Stimulated activated CD8-positive, alpha-beta memory T cell treated with anti-CD3 and anti-CD28 coated beads, Interleukin-15, amount 100 ng/mL, for 4 hours (primary cell): ENCODE measurements at places on chromosomes 7 and 10.

GRCh38 chr7:20735346-20736065 lies 51.2 kb downstream of the SP8 start:
- no peak for DNase-seq

GRCh38 chr10:106114656-106115186 lies 1049.8 kb downstream of the SORCS1 start:
- no peak for DNase-seq

- no peak for DNase-seq
Observed at GRCh38 chr10:103177123-103177522, 15.9 kb downstream of the NT5C2 start.

- no peak for DNase-seq
Observed at GRCh38 chr10:49330127-49330665, 31.2 kb downstream of the C10orf71 start.

GRCh38 chr7:1377111-1377909 lies 82.0 kb downstream of the MICALL2 start:
- no peak for DNase-seq

- DNase-seq: no peak
Observed at GRCh38 chr10:118035354-118036005, 11.3 kb downstream of the RAB11FIP2 start.

- no peak for DNase-seq
Observed at GRCh38 chr10:70576803-70577517, 25.6 kb downstream of the PRF1 start.
